ENCODE measurements at places on chromosomes 4 and X.

DNA sequence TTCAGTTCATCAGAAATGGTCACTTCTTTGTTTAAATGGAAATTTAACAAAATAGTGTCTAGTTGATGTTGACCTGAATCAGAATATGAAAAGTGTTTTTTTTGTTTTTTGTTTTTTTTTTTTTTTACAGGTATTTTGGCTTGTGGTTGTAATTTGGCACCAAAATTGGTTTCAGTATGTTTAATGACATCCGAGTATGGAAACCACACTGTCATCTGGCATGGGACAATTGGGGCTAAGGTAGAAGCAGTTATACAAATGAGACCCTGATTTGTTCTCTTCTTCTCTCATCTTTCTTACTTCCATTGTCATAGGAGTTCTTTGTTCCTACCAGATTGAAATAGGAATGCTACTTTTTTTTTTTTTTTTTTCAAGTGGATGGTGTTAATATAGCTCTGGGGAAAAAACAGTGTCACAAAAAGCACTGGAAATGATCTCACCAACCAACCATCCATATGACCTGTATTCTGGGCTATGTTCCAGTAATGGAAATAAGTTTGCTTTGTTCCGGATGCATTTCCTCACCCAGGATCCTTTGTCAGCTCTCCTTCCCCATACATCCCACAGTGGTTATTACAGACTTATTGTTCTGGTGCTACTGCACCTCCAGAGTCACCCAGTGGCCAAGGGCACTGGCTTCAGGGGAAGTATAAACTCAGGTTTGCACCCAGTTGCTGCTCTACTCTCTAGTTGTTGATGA lies 95.8 kb downstream of the ATXN3L start:
- no peak for DNase-seq

DNA sequence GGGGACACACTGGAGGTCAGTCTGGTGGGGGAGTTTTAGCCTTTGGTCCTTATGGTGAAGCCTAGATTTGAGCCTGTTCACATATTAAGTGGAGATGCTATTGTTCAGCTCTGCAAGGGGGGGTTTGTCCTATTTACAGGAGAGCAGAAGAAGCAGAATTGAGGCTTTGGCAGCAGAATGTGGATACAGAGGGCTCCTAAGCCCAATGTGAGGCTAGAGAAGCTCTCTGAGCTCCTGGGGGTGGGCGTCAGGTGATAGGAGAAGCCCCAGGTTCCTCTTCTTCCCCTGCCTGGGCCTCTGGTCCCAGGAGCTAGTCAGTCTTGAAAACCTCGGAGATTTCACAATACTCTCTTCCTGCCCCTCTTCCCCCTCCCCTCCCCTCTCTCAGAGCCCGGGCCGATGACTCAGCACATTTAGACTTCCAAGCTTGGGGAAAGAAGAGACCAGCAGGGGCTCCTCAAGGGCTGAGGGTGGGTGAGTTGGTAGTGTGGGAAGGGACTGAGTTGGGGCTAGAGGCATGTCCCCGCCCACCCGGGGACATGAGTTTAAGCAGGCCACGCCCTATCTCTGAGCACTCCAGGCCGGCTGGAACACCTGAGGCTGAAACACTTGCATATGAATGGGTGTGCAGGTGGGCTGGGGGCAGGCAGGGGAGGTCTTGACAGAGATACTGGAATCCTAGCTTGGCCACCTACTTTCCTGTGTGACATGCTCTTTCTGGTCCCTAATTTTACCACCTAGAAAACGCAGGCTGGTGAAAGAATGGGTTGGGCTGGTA lies 3.4 kb downstream of the TFE3 start:
- DNase-seq, result peak; percentile 53

GRCh38 chr4:106362086-106362825 lies 6.3 kb downstream of the GIMD1 start:
- DNase-seq, result no peak

GRCh38 chr4:41221850-41222645 lies 7.7 kb upstream of the APBB2 start:
- no peak for DNase-seq

- no peak for DNase-seq
Observed at GRCh38 chr4:129246910-129247461, 151.0 kb downstream of the C4orf33 start.
